ENCODE measurements at places on chromosomes 5 and 9.
A peak's percentile ranks its signal among the peaks of the same experiment; 100 is the strongest.

- no peak for DNase-seq
Observed at GRCh38 chr5:151023047-151023615, 2.7 kb downstream of the GPX3 start.

DNA sequence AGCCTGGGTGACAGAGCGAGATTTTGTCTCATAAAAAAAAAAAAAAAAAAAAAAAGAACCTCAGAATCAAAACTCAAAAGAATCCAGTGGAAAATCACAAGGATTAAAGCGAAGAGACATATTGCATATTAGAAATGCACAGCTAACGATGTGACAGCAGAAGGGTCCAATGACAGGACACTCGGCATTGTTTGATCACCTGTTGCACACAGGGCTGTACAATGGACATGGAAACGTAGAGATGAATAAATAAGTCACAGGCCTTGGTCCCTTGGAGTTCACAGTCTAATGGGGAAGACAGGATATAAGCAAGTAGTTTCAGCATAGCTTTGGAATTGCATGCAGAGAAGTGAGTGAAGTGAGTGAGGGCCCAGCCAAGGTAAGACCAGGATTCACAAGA is 25.9 kb upstream of the PIK3R1 start:
- DNase-seq: no peak

DNA sequence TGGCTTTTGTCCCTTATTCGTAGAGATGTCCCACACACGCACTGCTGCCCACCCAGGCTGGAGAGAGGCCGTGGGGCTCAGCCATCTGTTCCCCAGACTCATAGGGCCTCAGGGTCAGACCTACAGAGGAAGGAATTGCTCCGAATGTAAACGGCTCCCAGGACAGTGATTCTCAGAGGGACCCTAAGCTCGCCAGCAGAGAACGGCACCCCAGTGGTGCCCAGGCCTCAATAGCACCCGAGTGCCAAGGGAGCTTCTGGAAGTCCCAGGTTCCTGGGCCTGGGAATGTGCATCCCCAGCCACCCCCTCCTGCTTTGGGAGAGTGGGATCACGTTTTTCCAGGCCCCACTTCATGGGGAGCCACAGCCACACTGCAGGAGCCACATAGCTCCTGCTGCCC is 32.9 kb upstream of the CNOT6 start:
- DNase-seq: no peak

- DNase-seq: peak; percentile 34
Observed at GRCh38 chr5:80711938-80712337, 57.2 kb upstream of the DHFR start.

DNA sequence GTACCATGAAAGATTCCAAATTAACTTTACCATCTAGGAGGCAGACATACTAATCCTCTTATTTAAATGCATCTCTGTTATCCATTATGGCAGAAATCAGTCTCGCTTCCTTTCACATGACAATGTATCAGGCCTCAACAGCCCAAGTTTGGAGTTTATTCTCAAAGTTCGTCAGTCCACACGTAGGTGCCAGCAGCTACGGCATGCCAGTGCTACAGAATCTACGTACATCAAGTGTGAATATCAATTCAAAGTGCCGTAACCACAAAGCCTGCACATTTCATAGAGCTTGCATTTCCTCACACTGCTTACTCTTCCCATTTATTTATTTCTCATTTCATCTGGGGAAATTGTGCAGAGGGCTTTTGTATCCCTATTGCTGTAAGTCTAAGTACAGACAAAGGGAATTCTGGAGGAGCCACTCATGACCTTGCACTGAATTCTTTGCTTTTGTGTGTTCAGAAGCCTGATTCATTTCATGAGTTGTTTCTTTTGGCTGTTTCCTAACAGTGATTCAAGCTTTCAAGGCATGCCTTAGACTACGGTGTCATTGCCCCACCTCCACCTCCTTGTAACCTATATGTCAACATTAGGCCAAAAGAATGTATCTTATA is 10.0 kb downstream of the ENC1 start:
- no peak for DNase-seq

DNA sequence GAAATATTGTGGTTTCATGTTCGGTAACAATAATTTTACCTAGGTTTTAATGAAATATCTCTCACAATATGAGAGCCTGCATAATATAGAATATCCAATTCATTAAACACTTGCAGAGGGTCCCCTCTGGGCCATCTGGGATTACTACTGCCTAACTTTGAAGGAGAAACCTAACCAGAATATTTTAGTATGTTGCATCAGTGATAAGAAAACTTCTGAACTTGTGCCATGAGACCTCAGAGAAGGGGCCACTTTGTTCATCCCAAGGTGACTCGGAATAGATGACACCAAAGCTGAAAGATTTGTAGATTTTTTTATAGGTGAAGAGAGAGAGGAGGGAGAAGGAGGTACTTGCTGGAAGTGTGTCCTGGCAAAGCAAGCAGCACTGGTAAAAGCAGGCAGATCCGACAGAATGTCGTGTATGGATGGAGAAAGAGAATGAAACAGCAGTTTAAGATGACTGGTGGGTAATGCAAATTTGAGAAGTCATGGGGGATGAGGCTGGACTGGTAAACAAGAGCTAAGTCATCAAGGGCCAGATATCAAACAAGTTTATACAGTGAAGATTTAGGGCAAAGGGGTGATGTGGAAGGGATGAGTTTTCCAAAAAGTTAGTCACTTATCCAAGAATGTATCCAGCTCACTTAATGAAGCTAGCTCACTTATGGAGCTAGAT is 372.3 kb downstream of the ADGRV1 start:
- no peak for DNase-seq

GRCh38 chr9:134186471-134187109 is 22.2 kb upstream of the RNU6ATAC start:
- no peak for DNase-seq

- no peak for DNase-seq
Observed at GRCh38 chr5:108688485-108688884, 59.2 kb upstream of the FER start.

GRCh38 chr5:109191153-109191558 is 218.6 kb downstream of the PJA2 start:
- no peak for DNase-seq

DNA sequence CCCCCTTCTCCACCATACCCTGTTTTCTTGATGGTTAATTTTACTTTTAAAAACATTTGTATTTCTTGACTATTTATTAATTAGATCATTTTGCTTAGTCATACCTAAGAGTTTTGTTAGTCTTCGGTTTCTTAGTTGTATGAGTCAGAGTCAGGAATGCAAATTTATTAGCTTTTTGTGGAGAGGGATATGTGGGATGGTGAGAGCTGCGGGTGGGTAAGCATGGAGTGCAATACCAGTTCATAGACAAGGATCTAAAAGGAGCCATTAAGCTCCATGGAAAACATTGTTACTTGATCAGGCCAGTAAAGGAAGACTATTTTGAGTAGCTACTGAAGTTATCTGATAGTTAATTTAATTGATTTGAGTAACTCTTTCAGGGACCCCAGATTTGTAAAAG is 77.5 kb downstream of the ZSWIM6 start:
- peak; percentile 66 for DNase-seq

DNA sequence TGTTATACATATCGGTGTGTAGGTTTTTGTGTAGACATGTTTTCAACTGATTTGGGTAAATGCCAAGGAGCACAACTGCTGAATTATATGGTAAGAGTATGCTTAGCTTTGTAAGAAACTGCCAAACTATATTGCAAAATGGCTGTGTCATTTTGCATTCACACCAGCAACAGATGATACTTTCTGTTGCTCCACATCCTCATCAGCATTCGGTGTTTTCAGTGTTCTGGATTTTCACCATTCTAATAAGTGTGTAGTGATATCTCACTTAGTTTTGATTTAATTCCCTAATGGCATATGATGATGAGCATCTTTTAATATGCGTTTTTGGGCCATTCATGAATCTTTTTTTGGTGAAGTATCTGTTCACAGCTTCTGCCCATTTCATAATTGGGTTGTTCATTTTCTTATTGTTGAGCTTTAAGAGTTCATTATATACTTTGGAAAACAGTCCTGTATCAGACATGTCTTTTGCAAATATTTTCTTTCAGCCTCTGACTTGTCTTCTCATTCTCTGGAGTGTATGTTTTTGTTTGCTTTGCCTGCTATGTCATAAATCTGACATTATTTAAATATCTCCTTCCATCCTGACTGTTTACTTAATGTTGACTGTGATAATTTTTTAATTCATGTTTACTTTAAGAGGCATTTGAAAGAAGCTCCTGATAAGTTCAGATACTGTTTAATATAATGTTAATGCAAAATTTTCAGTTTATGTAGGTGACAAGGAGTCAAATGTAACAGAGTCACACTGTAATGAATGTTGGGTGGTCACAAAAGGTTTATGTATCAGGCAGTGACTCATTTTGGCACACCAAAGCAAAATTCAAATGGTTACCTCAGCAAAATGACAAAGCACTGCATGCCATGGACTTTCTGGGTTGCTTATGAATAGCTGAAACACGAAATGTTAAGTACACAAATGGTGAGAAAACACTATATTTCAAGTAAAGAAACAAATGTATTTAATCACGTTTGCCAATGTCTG is 181.1 kb upstream of the DAB2 start:
- no peak for DNase-seq

GRCh38 chr5:68154119-68154857 is 61.3 kb upstream of the PIK3R1 start:
- no peak for DNase-seq

DNA sequence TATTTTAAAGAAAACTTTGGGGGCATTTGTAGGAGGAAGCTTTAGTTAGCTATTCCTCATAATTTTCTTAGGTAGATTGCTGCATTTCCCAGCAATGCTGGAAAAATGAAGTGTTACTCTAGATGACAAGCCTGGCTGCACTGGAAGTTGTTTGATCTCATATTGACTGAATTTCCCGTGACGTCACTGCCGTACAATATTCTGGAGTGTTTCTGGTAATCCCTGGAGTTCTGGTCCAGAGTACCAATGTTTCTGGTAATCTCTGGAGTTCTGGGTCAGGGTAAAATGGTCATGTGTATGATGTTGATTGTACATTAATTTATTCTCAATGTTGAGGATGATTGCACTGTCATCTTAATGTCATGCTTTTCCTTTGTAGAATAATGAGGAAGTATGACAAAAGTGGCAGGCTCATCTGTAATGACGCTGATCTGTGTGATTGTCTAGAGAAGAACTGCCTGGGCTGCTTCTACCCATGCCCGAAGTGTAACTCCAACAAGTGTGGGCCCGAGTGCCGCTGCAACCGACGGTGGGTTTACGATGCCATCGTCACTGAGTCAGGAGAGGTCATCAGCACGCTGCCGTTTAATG is 26.2 kb downstream of the ARL14EPL start:
- no peak for DNase-seq

DNA sequence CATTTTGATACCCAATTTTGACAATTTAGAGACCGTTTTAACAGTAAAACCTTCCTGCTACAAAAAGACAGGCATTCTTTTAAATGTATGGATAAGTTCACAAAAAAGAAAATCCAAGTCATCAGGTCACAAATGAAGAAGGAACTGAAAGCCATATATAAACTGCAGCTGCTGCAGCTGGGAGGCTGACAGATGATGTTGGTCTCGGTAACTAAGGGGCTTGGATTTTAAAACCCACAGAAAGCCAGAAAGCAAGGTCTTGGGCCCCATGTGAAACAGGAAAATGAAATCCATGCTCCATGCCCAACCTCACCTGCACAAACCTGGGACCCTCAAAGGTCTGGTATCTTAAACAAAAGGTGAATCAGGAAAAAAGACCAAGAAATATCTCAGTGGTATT is 15.7 kb upstream of the C5orf34 start:
- DNase-seq: no peak

- DNase-seq: no peak
Observed at GRCh38 chr5:145772466-145772865, 62.7 kb downstream of the PRELID2 start.

GRCh38 chr9:94638335-94639060 is 820 bp downstream of the FBP1 start:
- DNase-seq: no peak

DNA sequence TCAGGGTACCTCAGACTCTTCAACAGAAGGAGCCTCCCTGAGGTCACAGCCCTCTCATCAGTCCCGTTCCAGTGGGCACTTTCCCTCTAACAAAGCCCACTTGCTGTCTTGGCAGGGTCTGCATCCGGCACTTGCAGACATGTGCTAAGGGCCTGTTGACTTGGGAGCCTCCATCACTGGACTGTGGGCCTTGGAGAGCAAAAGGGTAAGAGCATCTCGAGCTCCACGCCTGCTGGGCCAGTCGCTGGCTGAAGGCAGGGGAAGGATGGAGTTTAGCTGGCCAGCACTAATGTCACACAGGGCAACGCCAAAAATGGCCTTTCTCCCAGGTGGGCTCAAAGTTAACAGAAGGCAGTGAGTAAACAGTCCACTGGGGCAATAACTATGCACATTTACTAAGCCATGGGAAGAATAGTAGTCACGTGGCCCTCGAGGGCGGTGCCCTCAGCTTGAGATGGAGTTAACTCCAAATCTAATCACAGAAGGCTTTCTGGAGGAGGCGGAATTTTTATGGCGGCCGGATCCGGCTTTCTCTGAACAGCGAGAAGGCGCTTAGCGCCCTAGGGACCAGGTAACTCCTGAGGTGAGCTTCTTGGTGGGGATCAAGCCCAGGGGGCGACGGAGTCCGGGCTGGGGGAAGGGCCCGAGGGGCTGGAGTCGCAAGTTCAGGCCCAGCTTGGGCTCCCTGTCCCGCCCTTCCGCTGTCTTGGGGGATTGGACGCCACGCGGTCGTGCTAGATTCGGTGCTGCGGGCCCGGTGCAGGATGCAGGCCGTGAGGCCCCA is 2.0 kb upstream of the NSD1 start:
- DNase-seq: no peak

GRCh38 chr9:135579889-135580660 is 18.5 kb downstream of the PAEP start:
- DNase-seq: no peak

DNA sequence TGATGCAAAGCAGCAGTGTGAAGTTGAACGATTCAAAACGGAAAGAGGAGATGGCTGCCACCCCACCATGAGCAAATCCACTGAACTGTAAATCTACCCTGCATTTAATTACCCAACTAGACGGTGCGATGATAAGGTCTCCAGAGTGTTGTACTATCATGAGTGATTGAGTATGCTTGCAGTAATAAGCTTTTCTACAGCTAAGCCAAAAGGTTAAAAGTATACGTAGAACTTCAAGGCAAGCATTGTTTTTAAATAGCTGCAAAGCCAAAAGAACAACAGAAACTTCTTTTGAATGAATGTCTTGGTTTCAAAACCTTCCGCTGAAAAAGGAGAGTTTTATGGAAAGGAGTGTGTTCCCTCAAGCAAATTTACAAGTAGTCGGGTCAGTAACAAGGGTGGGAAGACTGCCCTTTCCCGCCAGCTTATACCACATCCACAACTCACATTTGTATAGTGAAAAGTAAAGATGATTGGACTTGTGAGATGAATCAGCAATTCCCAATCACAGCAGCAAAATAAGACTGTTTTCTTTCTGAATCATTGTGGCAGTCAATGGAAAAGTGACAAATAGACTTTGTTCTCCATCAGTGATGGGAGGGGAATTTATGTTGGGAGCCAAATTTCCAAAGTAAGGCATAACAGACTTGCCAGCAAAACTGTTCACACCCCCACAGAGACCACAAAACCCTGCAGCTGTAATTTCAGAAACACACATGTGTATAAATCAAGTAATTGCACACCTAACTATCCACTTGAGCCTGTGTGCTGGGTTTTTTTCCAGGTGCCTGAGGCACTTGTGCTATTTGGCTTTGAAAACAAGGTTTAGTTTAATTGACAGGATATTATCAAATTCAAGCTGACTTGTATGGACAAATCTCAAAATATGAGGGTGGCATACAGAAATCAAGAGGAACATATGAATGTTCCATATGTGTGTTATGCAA is 407.7 kb upstream of the GRAMD2B start:
- DNase-seq: no peak
